ENCODE measurements at places on chromosomes 2 and 18.

DNA sequence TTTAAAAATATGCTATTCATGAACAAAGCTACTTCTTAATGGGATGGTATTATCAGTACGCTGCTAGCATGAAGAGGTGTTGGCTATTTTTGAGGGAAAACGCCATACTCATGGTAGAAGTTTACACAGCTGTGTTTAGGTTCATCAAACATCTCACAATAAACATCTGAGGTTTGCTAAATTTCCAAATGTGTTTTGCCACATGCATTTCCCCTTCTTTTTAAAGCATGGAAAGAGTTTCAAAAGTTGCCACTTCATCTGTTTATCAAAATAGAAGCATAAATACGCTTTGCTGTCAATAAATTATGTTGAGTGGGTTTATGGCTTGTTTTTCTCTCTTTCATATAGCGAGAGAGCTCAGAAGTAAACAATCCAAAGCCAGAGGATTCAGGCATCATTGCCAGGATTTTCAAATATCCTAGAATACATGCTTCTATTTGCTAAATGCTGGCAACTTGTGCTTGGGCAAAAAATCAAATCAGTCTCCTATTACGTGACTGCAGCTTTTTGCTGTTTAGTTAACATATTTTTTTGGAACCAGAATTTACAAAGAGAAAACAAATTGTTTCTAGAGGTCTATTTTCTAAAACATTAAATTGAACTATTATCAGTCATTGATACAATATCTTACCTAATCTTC, 1919.9 kb upstream of the LRRTM1 start:
- DNase-seq = no peak

DNA sequence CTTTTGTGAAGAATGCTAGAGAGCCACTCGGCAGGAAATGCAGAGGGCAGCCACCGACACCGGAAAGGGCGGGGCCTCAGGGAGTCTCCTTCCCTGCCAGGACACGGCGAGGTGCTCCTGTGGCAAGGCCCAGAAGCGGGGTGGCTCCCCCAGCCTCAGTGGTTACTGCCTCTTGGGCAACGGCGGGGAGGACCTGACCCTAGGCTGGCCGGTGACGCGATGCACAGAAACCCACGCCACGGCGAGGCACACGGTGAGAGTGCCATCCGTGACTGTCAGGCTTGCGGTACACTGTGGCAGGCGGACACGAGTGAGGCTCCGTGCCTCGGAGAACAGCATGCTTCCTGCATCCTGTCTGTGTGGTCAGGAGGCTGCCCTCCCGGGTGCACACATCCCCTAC, 47.8 kb downstream of the ZAP70 start:
- no peak for DNase-seq

DNA sequence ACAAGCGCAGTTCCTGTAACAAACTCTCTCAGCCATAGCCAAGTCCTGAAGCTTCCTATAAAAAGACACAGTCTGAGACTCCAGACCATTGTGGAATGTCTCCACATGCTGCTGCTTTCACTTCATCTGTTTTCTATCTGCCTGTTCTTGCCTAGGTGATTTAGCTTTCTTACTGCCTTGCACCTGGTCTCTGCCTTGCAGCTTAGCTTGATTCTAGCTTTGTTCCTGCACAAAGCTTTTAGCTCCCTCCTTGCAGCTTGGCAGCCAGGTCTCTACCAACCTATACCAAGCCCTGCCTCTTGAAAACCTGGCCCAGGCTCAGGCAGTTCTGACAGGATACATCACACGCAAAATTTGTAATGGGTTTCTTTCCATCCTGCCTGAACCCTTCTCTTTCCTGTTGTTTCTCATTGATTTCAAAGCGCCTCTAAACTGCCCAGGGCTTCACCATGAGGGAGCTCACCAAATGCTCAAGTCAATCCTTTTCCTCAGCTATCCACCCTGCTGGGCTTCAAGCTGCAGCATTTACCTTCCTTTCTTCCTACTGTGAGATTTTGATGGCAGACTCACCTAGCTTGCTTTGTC, 941.3 kb upstream of the NXPH2 start:
- DNase-seq = no peak

DNA sequence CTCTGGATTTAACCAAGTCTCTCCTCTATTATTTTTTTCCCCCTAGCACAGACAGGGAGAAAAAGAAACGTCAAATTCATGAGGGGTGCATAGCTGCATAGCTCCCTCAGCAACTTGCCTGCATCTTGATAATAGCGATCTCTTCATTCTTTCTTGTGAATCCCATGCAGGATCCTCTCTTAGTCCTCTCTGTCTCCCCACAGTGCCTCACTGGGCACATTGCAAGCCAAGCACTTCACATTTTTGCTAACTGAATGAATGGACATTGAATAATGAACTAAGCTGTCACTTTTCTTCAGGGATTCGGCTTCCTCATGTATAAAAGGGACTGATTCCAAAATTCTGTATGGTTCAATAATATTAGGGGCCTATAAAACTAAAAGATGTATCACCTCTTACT, 2.9 kb upstream of the EPB41L3 start:
- DNase-seq = no peak
